ENCODE measurements at places on chromosomes 6 and 20.

DNA sequence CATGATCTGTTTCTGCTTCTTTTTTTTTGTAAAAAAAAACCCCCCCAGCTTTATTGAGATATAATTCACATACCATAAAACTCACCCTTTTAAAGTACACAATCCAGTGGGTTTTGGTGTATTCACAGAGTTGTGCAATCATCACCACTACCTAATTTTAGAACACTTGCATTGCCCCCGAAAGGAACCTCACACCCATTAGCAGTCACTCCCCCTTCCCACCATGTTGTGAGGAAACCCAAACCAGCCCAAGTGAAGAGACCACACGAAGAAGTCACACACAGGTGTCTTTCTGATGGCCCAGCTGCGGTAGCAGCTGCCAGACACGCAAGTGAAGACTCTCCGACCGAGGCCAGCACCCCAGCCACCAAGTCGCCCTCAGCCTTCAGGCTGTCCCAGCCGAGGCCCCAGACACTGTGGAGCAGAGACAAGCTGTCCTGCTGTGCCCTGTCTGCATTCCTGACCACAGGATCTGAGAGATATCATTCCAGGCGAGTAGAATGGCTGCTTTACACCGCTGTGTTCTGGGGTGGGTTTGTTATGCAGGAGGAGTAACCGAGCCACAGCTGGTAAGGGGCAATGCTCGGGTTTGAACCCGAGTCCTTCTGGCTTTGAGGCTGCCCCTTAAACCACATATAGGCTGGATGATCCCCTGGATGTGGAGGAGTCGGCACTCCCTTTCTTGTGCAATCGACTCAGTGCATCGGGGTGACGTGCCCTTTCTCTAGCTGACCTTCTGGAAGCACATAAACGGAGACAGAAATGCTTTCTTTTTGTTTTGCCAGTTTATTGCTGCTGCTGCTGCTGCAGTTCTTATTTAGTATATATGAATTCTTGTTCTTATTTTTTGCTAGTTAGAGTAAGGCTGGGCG is 59.1 kb upstream of the PTPN1 start:
- peak; percentile 91 for DNase-seq

DNA sequence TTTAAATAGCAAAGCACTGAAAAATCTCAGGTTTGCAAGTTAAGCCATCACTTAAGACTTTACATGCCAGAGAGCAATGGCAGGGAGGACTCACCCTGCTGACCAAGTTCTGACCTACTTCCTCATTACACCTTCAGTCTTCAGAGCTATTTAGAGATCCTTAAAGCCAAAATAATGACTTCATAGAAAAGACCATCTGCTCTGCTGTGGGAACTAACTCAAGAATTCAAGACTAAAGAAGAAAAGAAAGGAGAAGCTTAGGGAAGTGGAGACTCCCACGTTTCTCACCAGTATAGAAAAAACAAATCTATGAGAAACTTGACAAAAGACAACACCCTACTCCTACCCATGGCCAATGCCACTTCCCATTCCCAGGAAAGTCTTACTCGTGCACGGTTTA is 28.6 kb downstream of the XPO5 start:
- DNase-seq: peak; percentile 23

DNA sequence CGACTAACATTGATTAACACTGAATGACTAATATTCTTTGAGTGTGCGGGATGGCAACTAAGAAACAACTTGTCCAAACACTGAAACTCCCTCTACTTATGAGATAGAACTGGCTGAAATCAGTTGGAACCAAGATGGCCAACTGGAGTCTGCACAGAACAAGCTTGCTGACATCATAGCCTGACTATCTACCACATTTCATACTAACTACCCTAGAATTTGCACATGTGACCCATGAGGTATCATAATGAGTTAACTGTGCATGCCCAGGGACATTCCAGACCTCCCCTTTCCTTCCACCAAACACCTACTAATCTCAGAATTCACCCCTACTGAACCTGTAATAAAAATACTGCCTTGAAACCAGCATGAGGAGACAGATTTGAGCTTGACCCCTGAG is 43.2 kb downstream of the PHIP start:
- DNase-seq: no peak

DNA sequence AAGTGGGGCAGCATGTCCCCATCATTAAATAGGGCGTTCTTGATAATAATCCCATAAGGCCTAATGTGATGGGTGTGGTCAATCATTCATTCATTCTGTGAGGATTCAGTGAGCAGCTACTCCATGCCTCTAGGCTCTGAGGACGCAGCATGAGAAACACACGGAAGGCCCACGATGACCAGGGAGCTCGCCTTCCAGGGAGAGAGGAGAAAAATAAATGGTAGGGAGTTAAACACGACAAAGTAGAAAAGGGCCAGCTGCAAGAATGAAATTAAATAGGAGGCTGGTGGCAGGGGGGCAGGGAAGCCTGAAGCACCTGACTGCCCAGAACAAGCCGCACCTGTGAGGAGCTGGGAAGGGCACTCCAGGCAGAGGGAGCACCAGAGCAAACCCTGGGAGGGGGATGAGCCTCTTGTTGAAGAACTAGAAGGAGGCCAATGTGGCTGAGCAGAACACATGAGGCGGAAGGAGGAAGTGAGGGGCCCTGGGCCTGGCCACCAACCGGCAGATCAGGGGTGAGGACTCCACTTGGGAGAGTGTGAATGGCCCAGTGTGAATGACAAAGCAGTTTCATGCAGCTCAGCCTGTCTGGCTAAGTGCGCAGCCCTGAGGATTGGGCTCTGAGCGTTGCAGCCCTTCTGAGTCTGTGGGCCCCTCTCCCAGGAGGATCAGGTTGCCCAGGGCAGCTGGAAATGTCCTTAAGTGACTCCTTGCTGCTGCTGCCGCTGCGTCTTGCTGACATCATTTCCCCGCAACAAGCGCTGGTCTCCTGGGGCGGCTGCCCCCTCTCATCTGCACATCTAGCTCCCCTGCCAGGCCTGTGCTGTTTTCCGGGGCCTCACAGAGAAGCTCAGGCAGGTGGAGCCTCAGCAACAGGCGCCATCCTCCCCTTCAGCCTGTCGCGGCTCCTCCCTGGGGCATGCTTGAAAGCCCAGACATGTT is 99.9 kb downstream of the CDH26 start:
- peak; percentile 100 for DNase-seq

GRCh38 chr6:139407718-139408222 is 33.3 kb upstream of the CITED2 start:
- DNase-seq: no peak

- no peak for DNase-seq
Observed at GRCh38 chr6:134551245-134551960, 233.5 kb upstream of the SGK1 start.

DNA sequence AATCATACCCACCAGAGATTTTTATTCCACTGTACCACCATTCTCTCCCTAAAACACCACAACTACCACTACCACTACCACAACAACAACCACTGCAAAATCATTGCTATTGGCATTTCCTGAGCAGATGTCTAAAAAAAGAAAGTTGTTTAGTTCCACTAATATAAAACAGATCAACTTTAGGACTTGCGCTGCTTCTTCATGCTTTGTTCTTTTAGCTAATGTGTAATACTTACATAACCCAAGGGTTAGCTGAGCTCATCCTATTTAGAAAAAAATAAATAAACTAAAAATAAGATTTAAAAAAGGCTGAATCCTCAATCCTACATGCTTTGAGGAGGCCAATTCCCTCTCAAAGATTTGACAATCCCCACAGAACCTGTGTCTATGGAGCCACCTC is 11.4 kb downstream of the IYD start:
- no peak for DNase-seq

DNA sequence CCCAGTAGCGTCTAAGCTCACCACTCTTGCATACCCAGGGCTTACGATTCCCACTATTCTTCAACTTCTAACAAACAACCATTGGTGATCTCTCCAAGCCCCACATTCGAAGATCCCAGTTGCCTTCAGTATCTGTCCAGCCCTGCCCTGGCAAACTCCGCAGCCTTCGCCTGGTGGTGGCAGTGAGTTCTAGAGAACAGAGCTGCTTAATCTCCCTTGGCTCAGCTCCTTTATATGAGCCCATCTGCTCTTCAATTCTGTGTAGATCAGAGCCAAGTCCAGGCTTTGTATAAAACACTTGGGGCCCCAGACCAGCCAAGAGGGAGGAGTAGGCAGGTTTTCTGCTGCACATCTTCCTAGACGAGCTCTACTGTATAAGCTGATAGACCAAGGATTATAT is 193.3 kb downstream of the PHACTR1 start:
- DNase-seq: no peak

GRCh38 chr6:40733290-40733689 is 146.1 kb upstream of the LRFN2 start:
- DNase-seq: no peak

DNA sequence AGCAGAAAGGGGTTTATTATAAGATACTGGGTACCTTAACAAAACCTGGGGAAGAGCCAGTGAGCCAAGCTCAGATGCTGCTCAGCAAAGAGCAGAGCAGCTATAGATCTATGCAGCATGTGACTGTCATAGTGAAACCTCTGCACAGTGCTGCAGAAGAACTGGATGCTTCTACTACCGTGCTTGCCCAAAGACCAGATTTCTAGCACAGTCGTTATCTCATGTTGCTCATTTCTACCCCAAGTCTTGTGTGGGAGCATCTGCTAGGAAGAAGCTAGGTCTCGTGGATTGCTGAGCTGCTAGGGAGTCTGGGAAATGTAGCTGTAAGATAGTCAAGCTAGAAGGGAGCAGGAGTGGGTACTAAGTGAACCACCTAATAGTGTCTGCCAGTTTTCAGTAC is 31.7 kb upstream of the GNRH2 start:
- no peak for DNase-seq

DNA sequence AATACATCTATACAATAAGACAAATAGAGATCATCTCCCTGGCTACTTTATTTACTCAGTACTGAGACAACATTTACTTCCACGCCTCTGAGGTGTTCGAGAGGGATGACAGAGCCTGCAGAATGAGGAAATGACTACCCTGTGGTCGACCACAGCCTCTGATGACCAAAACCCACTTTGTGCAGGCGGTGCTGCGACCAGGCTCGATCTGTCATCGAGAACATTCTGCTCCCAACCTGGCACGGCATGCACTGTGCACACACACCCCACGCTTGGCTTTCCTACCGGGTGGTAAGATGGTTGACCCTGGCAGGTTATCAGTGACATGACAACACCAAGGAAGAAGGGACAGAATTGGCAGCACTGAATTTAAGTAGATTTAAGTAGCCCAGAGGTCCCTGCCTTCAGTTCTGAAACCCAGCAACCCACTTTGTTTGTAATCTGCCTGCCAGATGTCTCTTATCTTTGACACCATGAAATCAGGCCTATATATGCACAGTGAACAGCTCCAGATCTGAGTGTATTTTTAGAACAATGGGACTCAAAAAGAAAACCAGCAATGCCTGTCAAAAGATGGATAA is 42.6 kb downstream of the TTI1 start:
- DNase-seq: peak; percentile 95

DNA sequence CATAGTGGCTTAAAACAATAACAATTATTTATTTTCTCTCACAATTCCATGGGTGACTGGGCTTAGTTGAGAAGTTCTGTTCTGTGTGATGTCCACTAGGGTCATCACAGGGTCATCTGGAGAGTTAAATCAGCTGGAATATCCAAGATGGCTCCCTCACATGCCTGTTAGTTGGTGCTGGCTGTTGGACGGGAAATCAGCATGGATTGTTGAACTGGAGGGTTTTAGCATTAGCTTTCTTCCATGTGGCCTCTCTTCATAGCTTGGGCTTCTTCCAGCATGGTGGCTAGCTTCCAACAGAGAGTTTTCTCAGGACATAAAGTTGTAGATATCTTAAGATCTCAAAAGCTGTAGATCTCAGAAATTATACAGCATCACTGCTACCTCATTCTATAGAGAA is 19.6 kb downstream of the MARCKS start:
- no peak for DNase-seq

DNA sequence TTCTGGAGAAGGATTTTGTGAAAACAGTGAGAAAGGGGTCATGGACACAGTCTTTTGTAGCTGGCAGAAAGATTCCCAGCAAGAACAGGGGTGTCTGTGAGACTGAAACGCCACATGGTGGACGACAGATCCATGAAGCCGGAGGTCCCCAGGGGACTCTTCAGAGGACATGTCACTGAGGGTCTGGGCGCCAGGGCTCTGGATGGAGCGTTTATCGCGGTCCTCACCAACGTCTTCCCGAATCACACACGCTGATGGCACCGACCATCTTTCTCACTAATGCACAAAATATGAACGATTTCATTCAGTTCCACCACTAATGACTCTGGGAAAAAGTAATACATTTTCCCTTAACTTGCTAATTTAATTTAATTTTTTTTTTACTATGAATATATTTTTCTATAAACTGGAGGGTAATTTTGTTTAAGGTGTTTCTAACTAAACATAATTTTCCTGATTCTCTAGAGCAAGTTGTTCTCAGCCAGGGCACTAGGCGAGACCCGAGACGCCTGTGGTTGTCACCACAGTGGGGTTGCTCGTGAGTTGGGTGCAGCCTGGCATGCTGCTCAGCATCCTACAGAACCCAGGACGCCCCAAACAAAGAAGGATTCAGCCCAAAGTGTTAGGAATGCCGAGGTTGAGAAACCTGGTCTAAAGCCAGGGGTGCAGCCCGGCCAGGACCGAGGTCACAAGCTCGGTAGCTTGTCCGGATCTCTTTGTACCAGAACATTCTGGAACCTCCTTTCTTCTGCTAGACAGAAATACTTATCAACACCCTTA is 306.2 kb downstream of the TAF4 start:
- no peak for DNase-seq

DNA sequence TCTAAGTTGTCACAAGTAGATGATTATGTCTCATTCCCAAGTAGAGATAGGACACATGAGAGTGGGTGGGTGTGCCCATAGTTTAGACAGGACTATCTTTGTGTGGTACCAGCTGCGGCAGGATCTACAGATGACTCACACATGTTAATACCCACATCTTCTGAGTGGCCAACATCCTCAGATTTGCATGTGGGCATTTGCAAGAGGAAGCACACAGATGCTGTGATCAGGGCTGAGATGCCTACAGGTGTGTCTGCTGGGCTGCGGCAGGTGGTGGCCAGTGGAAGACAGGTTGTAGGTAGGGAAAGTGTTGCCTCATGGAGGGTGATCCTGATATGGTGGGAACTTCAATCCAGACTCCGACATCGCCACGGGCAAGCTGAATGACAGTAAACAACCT is 50.8 kb downstream of the UTRN start:
- DNase-seq: peak; percentile 38
